ENCODE measurements at places on chromosomes 7 and 10.

- DNase-seq = peak; percentile 58
These were observed 79.1 kb downstream of the USP6NL start for GRCh38 chr10:11532306-11532705.

DNA sequence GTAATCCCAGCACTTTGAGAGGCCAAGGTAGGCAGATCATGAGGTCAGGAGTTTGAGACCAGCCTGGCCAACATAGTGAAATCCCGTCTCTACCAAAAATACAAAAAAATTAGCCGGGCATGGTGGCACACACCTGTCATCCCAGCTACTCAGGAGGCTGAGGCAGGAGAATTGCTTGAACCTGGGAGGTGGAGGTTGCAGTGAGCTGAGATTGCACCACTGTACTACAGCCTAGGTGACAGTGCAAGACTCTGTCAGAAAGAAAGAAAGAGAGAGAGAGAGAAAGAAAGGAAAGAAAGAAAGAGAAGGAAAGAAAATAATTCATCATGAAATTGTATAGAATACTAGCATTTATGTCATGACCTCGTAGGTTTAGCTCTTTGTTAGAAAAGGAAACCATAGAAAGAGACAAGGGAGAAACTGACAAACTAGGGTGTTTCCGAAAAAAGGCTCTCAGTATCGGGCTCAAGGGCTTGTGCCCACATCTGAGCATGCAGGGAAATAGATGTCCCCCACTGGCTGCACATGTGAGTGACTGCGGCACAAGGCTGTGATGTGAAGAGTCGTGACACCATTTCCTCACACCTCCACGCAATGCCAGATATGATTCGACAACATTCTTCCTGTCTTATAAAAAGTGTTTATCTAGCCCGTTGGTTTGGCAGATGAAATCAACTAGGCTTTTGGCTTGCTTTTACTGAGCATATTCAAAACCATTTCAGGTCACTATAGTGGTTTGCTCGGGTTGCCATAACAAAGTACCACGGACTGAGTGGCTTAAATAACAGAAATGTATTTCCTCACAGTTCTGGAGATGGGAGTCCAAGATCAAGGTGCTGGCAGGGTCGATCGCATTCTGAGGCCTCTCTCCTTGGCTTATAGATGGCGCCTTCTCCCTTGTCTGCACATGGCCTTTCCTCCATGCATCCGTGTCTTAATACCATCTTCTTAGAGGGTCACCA lies 2.0 kb downstream of the SRGN start:
- DNase-seq = peak; percentile 49

- DNase-seq = no peak
These were observed 250.7 kb upstream of the ZNF32 start for GRCh38 chr10:43899224-43899959.

DNA sequence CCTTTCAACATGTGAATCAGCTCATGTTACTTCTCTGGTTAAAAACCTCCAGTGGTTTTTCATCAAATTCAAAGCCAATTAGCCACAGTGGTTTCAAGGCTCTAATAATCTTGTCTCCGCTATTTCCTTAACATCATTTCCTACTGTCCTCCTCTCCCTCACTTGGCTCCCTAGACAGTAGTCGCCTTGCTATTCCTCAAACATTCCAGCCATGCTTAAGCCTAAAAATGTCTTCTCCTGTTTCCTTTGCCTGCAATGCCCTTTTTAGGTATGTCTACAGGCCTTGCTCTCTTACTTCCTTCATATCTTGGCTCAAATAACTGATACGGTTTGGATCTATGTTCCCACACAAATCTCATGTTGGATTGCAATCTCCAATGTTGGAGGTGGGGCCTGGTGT lies 779.4 kb upstream of the LRRN3 start:
- no peak for DNase-seq

DNA sequence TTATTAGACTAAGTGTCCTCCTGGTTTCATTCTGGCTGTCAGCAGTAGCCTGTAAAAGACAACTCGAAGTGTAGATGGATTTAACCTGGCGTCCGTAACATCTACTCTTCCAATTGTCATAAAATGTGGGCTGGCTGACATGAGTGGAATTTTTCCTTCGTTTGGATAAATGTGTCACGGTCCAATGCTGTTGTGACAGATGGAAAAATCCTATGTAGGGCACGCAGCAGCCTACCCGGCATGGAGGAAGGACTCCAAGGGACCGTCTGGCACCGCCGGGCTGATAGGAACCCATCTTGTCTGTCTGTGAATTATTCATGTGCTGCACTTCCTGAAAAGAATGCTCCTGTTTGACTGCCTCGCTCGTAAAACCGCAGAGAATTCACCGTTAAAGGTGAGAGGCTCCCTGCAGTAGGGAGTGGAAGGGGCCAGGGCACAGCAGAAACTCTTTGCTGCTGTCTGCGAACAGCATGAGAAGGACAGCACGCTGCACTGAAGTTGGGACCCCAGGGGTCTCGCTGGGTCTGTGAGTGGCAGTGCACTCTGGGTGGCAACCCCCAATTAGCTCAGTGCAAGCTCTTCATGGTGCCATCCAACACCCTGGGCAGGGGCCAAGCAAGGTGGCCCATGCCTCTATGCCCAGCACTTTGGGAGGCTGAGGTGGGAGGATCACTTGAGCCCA lies 1.6 kb upstream of the ORAI2 start:
- no peak for DNase-seq

- DNase-seq = peak; percentile 89
These were observed 69.3 kb upstream of the PRR15 start for GRCh38 chr7:29494350-29494749.

- DNase-seq = peak; percentile 24
These were observed 744 bp upstream of the EBF3 start for GRCh38 chr10:129964611-129965424.

DNA sequence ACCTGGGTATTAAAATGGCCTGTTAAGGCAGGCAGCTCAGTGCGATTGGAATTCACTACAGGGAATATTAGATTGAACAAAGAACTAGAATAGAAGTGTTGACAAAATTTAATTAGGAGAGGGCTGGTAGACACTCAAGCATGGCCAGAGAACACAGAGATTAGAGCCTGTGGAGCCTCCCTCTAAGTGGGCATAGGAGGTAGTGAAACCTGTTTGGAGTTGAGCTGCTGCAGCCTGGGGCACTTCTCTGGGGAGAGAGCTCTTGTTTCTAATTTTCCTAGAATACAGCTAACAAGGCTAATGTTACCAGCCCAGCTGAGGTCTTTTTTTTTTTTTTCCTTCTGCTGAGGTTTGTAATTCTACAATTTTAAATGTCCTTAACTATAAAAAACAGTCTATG lies 46.4 kb downstream of the TMEM168 start:
- no peak for DNase-seq

DNA sequence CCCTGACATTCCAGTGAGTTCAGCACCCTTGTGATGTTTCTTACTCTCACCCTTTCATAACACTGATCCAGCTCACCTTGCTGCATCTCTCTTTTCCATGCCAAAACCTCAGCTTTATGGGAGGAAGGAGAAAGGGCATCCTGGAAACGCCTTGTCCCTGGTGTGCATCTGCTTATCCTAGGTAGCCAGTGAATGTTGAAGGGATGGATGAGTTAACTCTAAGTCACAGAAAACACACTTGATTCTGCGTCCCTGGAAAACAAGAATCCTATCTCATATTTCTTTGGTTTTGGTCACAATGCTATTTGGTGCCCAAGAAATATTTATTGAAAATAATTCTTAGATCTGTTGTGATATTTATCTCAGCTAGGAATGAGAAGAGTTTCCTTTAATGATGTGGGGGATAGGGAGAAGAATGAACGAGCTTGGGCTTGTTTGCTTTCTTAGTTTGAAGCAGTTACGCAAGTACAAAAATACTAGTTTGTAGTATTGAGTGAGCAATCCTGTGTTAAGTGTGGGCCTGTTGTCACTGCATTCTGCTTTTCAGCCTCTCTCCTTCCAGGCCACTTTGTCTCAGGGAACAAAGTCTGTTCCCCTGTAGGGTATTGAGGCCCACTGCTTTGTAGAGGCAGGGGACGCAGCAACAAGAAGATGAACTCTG lies 126.5 kb downstream of the ARID5B start:
- peak; percentile 61 for DNase-seq

GRCh38 chr10:3574451-3574850 lies 210.6 kb downstream of the KLF6 start:
- no peak for DNase-seq

GRCh38 chr10:46017733-46018132 lies 12.7 kb downstream of the NCOA4 start:
- no peak for DNase-seq

DNA sequence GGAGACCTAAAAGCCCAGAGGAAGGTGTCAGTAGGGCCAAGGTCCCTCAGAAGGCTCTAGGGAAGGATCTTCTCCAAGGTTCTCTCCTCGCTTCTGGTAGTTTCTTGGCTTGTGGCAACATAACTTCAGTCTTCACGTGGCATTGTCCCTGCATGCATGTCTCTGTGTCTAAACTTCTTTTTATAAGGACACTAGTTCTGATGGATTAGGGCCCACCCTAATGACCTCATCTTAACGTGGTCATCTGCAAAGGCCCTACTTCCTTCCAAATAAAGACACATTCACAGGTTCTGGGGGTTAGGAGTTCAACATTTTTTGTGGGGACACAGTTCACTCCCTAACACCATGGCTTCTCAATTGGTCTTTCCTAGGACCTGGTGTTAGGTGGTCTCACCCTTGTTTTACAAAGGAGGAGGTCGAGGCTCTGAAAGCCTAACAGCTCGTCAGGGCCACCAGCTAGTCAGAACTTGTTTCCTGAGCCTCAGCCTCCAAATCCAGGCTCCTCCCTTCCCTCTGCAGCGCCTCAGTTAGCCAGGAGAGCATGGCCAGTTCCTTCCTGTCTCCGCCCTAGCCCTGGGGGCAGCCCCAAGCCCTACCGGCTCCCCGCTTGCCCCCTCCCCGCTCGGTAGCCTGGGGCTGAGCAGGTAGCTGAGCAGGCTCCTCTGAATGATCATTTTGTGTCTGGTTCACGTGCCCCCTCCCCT lies 109.7 kb upstream of the PPIF start:
- DNase-seq = no peak

- peak; percentile 86 for DNase-seq
These were observed 24.6 kb downstream of the TBXAS1 start for GRCh38 chr7:139853506-139854123.

- DNase-seq = no peak
These were observed 45.5 kb upstream of the ZNF716 start for GRCh38 chr7:57404343-57404966.

DNA sequence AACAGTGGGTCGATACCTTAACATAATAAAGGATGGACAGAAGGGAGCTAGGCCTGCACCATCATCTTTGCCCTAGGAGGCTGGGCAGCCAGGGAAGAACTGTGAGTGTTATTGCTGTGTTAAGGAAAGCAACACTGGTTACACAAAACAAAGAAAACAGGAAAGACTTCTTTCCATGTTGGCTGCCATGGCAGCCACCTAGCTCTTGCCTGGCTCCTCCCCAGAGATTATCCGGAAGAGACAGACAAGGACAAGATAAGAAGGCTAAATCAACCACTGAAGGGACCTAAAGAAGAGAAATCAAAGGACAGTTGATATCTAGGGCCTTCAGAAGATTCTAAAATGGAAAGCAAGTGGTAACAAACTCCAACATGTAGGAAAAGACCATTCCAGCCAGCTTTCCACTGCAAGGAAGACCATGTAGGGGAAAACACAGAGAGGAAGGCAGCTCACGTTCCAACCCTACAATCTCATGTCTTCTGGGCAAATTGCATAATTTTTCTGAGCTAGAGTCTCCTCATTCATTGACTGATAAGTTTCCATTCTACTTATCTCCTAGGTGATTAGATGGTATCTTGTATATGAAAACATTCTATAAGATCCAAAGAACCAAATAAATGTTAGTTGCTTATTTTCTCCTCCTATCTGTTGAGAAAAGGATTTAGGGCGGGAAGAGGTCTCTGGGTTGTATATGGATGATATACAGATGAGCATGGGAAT lies 51.2 kb downstream of the SP8 start:
- no peak for DNase-seq

DNA sequence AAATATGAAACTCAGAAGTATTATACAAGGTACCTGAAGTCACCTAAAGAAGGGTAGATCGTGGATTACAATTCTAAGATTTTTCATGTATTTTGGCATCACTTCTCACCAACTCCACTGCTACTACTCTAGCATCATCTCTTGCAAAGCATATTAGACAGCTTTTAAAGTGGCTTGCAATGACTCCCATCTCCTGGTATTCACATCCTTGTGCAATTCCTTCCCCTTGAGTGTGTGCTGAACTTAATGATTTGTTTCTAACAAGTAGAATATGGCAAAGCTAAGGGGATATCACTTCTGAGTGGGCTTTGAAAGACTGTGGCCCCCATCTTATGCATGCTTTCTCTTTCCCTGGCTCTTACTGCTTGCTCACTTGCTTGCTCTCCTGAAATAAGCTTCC lies 280.2 kb downstream of the SNX13 start:
- peak; percentile 85 for DNase-seq
